CD4-positive, alpha-beta T cell treated with Interferon alpha-2 for 1 hour (primary cell): ENCODE measurements at places on chromosomes 16 and 17.

- DNase-seq = no peak
These were observed 10.5 kb downstream of the GAA start for GRCh38 chr17:80111702-80112470.

DNA sequence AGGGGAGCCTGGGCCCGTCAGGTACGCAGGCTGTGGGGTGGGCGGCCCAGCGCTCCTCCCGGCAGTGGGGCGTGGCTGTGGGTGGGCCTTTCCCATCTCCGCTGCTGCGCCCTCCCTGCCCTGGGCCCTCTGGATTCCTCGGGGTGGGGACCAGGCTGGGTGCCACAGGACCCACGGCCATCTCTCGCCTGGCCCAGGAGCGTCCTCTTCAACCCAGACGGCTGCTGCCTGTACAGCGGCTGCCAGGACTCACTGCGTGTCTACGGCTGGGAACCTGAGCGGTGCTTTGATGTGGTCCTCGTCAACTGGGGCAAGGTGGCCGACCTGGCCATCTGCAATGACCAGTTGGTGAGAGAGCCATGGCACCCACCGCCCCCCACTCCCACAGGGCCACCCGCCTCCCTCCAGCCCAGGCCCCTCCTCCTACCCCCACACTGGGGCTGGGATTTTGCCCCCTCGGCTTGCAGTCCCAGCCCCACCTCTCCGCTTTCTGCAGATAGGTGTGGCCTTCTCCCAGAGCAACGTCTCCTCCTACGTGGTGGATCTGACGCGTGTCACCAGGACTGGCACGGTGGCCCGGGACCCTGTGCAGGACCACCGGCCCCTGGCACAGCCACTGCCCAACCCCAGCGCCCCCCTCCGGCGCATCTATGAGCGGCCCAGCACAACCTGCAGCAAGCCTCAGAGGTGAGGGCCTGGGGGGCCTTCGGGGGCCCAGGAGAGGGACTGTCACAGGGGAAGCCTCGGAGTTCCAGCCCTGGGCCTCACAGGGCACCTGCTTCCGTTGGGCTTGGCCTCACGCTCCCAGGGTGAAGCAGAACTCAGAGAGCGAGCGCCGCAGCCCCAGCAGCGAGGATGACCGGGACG, 17.2 kb downstream of the KATNB1 start:
- DNase-seq = no peak

- DNase-seq = no peak
These were observed 111.7 kb upstream of the CHMP6 start for GRCh38 chr17:80879723-80880647.

- DNase-seq = no peak
These were observed 20.7 kb downstream of the MARCHF10 start for GRCh38 chr17:62787366-62787765.

GRCh38 chr16:80994451-80994850, 12.2 kb downstream of the CMC2 start:
- DNase-seq = no peak

- DNase-seq = no peak
These were observed 14.5 kb upstream of the PPM1E start for GRCh38 chr17:58741121-58741625.

- DNase-seq = no peak
These were observed 8.9 kb upstream of the CDC42EP4 start for GRCh38 chr17:73320601-73321264.

GRCh38 chr16:55655897-55656681, at the start of gene SLC6A2:
TSS of gene SLC6A2 (plus strand) at chr16:55655988. CDS start at chr16:55656695, 707 bp downstream.
- no peak for DNase-seq
